Peyer's patch (tissue), 4 donors: ENCODE measurements at places on chromosomes 1 and 21.

DNA sequence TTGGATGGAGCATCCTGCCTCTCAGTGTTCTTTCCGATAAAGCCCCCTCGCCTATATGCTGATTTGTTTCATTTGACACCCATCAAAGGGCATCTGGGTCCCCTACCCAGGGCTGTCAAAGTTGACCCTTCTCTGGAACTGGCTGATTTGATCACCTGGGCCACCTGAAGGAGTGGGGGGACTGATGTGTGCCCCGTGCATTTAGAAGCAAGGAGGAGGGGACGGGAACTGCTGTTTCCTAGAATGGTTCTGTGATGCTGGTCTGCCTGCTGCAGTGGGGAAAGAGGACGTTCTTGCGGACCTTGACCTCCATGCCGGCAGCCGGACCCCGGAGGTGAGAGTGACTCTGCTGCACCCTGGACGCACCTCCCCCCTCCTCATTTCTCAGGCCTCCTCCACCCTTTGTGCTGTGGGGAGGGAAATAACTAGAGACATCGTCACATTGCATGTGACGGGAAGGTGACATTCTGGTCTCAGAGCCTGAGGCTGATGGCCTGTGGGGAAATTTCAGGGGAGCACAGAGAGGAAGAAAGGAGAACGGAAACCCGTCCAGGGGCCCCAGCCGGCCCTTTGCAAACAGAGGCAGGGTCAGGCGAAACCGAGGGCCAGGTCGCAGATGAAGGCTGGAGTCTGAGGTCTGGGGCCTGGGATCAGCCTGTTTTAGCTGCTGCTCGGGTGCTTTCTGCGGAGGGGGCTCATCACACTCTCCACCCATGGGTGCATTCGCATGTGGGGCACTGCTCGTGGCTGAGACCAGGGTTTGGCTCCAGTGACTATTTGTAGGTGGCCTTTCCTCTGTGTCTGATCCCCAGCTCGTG lies 25.7 kb downstream of the CRYAA start:
- DNase-seq = peak; percentile 9

GRCh38 chr1:118185084-118185832 lies at the start of gene SPAG17:
Gene SPAG17 (minus strand): TSS chr1:118185228. CDS start chr1:118185157, 71 bp downstream.
- DNase-seq = no peak

- no peak for DNase-seq
Observed at GRCh38 chr1:1242461-1243265, 3.9 kb downstream of the C1QTNF12 start.

DNA sequence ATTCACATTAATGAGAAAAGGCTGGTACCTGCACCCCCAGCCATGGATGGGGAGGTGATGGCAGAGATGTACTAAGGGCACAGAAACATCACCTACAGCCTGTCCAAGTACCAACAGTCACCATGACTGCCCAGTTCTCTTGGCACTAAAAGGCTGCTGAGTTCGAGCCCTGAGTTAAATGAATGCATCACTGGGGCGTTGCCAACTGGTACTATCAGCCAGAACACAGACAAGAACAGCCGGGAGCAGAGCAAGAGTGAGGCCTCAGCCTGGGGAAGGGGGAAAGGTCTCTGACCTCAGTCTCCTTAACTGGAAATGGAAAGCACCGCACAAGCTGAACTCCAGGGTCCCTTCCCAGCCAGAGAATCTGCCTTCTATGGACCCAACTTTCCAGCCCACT lies 60.5 kb downstream of the GLIS1 start:
- DNase-seq = no peak

DNA sequence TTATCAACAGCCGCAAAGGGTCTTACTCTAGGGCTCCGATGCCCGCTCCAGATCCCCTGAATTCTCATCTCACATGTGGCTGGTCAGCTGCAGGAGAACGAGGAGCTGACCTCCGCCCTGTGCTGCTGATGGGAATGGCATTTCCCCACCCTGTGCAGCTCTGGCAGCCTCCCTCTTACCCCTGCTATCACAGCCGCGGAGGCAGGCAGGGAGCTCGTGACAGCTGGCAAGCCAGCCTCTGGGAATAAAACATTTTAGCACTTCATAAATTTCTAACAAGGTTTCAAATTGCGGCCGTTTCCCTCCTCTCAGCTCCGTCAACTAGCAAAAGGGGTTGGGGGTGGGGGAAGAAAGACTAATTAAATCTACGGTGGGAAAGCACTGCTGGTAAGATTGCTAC lies 81.1 kb downstream of the DSCAM start:
- no peak for DNase-seq

- DNase-seq = no peak
Observed at GRCh38 chr1:204255966-204256365, 42.2 kb upstream of the GOLT1A start.

DNA sequence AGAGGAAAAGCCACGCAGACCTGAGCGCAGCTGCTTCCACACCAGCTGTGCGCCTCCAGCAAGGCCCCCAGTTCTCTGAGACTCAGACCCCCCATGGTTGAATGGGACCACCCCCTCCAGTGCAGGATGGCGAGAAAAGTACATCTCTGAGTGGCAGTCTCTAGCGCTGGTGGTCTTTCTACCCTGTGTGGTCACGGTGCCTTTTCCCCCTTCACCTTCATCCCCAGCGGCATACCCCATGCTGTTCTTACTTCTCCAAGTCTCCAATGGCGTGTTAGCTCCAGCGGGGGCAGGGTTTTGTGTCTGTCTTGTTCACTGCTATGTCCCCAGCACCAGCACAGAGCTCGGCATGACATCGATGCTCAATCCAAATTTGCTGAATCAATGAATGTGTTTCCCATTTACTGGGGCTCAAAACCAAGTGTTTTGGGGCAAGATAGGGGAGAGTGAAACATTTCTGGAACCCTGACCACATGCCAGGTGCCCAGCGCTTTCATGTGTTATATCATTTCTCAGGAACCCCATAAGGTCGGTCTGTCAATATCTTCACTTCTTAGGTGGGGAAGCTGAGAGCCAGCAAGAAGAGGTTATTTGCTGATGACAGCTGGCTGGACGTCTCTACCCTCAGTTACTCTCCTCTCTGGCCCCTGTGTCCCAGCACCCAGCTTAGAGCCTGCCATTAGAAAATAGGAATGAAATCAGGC lies 959 bp upstream of the SDC3 start:
- no peak for DNase-seq

DNA sequence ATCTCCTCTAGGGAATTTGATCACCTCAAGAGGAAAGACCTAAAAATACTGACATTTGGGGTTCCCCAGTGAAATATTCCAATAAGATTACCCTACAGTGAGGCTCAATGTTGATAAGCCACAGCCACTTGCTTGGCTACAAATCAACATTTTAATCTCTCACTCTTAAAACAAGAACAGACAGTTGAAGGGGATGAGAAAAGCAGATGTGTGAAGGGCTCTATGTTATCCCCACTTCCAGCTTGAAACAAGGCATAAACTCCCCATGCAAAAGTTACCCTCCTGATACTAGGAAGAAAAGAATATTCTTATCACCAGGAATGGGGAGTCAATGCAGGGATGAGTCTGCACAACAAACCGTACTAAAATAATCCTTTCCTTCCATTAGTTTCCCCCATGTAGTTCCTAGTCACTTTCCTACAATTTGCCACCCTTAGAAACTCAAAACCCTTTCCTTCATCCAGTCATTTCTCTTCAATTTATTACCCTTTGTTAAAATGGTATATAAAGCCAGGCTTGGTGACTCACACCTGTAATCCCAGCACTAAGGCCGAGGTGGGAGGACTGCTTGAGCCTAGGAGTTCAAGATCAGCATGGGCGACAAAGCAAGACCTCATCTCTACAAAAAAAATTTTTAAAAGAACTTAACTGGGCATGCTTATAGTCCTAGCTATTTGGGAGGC lies 29.5 kb downstream of the LPGAT1 start:
- no peak for DNase-seq

DNA sequence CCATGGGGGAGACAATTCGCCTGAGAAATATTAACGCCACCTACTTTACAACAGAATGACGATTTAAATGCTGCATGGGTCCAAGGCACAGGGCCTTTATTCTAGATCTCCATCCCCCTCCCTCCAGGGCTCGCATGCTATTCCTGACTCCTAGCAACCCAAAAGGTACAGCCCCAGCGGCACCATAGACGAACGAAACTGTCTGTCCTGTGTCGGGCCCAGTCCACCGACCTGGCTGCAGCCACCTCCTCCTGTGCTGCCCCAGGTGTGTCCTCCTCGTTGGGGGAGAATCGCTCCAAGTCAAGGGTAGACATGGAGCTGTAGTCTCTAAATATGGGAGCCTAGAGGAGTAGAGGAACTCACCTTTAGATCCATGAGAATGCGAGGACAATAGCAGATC lies 196.5 kb downstream of the TOMM20 start:
- DNase-seq = no peak

DNA sequence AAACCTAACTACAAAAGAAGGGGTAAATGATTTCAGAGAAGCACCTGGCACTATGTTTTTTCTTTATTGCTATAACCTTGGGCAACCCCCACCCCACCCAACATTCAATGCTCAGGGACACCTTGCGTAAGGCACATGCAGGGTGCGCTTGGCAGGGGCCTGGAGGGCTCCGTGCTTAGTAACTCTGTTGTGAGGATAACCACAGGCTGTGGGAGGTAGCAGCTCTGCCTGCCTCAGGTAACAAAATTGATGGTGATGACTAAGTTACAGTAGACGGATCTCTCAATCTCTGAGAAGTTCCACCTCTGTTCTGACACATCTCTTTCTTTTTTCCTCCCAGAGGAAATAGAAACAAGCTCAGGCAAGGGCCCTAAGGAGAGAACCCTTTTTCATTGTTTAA lies 8.7 kb upstream of the CCN1 start:
- DNase-seq = no peak

DNA sequence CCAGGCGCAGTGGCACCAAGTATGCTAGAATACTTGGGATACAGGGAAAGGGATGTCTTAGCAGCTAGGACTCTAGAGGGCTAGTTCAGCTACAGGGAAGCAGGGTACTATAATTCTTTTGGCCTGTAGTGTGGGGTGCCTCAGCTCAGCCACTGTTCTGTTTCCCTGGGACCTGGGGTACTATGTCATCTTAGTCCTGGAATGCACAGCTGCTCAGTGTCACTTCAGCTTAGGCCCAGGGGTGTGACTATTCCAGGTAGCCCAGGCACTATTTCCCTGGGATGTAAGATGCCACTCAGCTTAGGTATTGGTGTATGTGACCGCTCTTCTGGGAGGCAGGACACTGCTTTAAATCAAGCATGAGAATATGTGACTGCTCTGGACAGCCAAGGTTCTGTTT lies 34.1 kb downstream of the RGSL1 start:
- DNase-seq = no peak

DNA sequence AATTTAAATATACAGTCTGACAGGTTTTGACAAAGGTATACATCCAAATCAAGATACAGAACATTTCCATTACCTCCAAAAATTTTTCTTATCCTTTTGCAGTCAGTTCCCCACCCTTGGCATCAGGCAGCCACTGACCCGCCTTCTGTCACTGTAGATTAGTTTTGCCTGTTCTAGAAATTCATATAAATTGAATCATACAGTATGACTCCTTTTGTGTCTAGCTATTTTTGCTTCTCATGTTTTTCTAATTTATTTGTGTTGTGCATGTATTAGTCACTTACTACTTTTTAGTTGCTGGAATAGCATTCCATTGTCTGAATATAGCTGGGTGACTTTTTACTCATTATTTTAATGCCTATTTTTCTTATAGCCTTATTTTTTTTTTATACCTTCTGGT lies 3.8 kb downstream of the UTP25 start:
- DNase-seq = no peak

DNA sequence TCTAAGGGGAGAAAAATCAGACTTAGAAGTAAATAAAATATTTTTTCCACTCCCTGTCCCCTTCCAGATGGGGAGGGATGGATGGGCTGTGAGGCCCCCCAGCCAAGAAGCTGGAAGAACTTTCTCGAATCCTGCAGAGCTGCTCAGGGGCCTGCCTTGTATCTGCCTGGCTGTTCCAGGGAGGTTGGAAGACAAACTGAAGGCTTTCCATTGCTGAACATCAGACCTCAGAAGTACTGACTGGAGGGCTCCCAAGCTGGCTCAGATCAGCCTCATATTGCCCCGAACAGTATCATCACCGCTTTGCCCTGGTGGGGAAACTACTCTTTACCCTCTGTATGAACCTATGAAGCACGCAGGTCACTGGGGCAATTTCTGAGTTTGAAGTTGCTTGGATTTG lies 12.4 kb upstream of the F3 start:
- no peak for DNase-seq

DNA sequence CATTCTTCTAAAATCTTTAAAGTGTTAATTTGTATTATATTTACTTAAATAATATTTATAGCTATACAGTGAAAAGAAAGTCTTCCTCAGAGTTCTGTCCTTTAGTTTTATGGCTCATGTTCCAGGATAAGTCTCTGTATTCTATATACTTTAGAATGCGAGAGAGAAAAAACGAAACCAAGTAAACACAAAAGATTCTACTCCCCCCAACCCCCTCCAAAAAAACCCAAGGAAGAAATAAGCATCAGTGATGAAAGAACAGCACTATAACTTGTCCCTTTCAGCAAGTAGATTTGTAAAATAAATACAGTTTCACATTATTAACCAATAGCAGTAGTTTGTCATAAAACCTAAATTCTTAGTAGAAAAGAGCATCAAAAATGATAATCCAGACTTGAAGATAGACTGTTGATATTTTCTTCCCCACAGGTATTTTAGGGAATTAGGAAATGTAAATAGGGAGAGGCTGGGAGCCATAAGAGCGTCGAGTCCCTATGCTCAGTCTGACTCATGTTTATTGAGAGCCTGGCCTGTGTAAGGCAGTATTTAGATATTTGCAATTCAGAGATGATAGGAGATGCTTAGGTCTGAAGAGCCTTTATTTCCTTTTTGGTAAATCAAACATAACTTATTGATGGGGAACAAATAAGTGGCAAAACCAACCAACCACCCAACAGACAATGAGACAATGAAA lies 35.5 kb downstream of the CDC14A start:
- no peak for DNase-seq
